ENCODE measurements at places on chromosomes 1 and 21.
A peak's percentile ranks its signal among the peaks of the same experiment; 100 is the strongest.

- DNase-seq = no peak
Measured at GRCh38 chr1:180935326-180936109, 22.8 kb downstream of the KIAA1614 start.

- DNase-seq = no peak
Measured at GRCh38 chr1:87457408-87457807, 128.7 kb downstream of the LMO4 start.

DNA sequence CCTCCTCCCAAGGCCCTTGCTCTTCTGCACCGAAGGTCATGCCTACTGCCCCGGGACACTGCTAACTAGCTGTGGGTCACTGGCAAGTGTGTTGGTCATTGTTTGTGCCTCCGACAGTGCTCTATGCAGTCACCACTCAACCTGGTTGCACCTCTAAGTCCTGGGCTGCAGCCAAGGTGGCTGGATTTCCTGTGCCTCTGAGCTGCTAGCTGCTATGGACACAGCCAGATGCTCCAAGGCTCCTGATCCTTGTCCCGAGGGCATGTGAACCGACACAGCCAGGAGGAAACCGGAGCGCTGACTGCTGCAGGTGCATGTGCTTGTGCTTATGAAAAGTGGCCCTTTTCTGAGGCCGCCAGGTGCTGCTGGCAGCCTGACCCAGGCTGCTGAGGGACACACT, 14.7 kb upstream of the SPOCD1 start:
- DNase-seq = no peak

DNA sequence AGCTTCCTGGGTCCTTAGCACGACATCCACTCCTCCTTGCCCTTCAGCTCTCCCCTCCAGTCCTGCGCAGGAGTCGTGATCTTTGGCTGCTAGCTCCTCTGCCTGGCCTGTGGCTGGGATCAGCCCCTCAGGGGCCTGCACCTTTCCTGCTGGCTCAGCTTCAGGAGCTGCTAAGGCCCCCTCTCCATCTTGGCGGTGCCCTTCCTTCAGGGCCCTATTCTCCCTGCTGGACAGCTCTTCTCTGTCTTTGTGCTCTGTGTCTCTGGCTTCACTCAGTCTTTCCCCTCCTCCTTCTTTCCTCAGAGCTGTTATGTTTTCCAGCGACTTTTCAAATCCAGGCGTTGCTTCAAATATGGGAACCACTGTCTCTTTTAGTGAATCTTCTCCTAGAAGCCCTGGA, 59.5 kb upstream of the LRRC53 start:
- DNase-seq = no peak

DNA sequence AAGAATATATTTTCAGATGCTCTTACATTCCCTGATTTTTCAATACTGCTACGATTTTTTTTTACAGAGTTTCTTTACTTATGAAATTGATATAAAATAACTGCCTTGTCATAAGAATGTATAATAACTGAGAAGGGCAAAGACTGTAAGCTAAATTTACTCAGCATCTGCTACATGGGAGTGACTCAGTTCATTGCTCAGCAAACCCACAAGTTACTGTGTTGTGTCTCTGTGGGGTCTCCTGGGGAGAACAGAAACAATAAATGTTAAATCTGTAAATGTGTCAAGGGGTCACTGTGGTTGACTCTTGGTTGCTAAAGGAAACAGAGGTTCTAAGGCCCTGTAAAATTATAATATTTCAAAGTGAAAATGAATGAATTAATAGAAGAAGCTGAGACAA, 210.3 kb upstream of the CACYBP start:
- DNase-seq = no peak

DNA sequence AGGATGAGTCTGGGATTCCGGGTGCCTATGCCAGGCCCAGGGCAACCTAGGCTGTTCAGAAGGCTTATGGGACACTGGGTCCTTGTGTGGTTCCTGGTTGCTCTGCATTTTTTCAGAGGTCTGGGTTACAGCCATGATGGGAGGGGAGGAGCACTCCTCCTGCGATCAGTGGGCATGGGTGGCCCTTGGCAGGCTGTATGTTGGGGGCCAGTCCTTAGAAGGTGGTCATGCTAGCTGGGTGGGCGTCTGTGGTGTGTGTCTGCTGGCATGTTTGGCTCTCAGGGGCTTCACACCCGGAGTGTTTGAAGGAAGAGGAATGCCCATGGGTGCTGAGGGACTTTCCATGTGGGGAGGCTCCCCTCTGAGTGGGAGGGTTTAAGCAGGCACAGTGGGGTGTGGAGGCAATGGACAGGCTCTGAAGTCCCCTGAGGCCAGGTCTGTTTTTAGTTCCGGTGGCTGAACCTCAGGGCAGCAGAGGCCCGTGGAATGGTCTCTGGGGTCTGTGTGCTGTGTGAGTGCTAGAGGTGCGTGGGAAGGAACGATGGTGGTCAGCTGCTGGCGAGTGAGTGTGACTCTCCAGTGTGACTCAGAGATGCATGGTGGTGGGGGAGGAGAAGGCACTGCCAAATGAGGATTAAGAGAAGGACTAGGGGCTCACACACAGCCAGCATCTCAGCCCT, 25.3 kb downstream of the CACNA1E start:
- DNase-seq = no peak

DNA sequence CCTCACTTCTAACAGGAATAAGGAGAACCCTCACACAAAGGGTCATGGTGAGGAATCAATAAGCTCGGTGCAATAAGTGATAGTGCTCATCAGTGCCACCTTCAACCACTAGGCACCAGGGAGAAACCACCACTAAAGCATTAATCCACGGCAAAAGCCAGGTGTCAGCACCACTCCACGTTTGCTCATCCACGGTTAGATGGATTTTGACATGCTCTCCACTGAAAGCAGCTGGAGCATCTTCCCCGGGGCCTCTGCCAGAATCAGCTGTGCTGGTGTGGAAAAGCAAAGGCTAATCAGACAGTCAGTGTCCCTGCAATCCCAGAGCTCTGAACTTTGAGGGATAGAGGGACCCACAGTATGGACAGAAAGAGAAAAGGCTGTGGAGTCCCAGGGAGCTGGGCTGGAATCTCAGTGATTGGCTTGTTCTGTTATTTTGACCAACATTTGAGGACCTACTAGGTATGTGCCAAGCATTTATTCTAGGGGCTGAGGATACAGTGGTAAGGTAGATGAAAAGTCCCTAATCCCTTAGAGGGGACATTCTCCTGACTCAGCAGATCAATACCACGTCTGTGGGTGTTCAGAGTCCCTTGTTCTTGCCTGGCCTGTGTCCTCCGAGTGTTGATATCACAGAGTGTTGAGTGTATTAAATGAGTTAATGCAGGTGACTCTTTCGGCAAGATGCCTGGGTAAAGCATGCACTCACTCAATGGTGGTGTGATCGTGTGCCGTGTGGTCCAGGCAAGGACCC, 41.3 kb downstream of the FHAD1 start:
- DNase-seq = no peak

- DNase-seq = peak; percentile 92
Measured at GRCh38 chr1:161305867-161306519, 3.8 kb downstream of the MPZ start.

DNA sequence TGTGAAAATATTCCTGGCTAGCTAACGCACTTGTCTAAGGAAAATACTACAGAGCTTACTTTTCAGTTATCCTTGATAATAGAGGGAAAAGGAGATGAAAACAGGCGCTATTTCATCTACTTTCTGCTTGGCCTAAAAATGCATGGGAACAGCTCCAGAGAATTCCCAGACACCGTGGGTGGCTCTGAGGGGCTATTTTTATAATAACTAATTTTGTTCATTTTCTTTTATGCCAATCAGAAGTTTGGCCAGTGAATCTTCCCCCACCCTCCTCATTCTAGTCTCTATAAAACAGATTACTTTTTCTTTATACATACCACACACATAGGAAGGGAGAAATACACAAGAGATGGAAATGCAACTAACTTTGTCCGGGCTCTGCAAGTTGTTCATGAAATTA, 322.9 kb downstream of the SETD4 start:
- DNase-seq = no peak

DNA sequence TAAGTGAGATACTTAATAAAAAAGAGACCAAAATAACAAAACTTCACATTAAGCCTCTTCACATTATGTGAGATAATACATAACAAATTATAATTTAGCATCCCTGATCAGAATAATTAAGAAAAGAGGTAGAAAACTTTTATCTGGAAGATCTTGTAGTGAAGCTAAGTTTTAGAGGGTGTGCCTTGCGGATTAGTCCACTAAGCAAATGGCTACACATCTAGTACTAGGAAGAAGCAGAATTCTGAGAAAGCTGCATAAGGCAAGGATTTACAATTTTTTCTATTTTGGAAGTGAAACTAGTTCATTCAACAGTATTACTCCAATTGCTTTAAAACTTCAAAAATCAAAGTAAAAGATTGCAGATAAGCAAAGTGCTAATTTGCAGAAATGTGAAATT, 3.5 kb downstream of the YOD1 start:
- no peak for DNase-seq

DNA sequence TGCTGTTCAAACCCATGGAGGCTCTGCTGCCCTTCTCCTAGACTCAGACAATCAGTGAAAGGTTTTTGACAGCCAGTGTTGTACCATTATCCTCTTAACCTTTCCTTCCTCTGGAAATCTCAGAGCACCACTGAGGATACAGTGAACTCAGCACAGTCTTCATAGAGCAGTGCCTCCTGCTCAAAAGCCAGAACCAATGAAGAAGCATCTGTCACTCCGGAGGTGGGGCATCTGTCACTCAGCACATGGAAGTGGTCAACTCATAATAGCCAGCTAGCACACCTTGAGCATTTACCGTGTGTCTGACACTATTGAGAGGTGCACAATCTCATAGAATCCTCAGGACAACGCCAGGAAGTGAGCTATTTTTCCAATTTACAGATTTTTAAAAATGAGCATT, 62.4 kb downstream of the NMNAT2 start:
- no peak for DNase-seq

DNA sequence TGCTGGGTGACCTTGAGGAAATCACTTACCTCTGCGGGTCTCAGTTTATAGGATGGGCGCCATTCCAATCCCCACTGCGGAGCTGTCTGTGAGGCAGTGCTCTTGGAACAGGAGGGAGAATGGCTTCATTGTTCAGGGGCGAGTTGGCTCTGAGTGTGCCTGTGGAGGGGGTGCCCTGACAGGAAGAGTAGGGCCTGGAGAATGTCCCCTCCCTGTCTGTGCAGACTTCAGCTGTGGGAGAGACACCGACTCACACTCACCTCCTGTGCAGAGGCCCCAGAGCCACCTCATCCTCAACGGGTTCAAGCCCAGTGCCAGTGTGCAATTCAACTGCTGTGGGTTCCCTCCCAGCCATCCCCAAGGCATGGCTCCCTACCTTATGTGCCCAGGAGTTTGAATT, 17.1 kb downstream of the ADORA1 start:
- no peak for DNase-seq

GRCh38 chr1:201139756-201140155, 12.8 kb upstream of the ASCL5 start:
- no peak for DNase-seq

DNA sequence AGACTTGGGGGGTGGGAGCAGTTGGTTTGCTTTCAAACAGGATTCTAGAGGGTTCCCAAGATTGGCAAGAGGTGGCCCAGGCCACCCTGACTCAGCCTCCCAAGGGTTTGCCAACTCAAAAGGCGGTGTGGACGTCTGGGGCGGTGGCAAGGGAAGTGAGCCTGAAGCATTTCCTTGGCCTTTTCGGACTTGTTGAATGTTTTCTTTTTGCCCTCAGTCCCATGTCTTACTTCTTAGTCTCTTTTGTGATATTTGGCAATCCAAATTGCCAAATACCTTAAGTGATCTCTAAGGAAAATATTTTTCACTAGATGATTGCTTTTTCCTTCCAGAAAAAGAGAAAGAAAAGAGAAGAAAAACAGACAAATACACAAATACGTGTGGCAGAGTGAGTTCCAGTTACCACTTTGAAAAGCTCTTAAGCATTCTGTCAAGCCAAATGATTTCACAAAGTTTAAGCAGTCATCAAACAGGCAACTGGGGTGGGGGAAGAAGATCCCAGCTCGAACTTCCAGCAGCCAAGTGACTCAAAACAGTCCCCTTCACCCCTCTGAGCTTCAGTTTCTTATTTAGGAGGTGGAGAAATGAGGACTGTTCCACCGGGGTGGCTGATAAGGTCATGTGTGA, 374.6 kb upstream of the USP24 start:
- DNase-seq = no peak

DNA sequence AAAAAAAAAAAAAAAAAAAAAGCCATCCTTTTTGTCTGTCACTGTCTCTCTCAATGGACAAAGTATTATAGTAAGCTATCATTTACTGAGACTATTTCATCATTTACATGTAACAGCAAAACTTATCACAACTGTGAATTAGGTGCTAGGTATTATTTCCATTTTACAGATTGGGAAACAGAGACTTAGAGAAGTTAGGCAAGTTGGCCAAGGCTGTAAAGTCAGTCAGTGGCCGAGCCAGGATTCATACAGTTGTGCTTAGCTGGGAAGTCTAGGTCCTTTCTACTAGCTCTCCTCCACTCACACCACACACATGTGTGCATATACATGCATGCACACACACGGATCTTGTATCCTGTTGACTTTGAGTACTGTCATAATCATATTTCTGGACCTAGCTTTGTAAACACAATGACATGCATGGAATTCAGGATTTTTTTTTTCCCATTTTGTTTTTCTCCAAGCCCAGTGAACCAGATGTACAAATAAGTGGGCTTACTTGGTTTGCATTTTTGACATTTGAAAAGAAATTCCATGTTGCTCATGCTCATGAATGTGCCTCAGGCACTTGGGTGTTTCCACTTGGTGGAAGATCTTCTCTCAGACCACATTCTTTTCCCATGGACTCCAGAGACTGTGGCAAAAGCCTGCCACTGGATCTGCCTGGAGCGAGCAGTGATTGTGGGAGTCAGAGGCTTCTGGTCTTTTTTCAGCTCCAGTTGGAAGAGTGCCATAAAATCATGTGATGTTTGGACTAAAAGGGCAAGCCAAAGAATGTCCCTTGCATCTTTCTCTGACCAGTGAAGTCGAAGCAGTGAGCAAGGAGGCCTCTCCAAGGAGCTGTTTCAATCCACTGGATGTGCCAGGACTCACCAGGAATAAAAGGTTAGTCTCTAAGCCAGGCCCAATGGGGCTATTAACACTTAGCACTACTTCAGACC, 61.7 kb upstream of the DNAJC6 start:
- no peak for DNase-seq

DNA sequence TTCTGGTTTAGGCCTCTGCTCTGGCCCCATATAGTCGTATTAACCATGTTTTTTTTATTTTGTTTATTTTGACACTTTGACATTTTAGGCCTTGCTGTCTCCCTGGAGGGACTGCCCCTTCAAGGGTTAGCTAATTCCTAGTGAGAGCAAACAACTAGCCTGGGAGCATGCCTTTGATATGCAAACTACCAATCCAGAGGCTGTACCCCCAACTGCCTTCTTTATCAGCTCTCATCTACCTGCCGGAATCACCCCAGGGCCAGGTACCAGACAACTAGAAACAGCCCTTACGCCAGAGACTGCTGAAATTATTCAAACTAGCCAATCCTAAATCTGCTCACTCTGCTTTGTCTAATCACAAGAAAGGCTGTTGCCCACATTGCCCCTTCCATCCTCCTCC, 13.0 kb upstream of the ST6GALNAC5 start:
- no peak for DNase-seq
